ENCODE measurements at places on chromosomes 16 and 17. TPM values are rescaled to one million over a fixed set of nuclear protein-coding genes. Genes with fewer than 3 reads are reported as not detected.

Gene MYCBPAP
- total RNA-seq, result 0.59 TPM

Gene TUBG1
- 43.9 TPM for total RNA-seq

Gene MYL4
- 0.23 TPM for total RNA-seq

Gene TBC1D28
- total RNA-seq, result not detected

Gene KRTAP2-3
- 0.65 TPM for total RNA-seq

Gene TBC1D3E
- total RNA-seq, result not detected

Gene BRCA1
- 4.2 TPM for total RNA-seq

Gene DNAAF8
- total RNA-seq, result 1.2 TPM

Gene UBN1
- 28.7 TPM for total RNA-seq

Gene KRTAP4-5
- total RNA-seq, result not detected

Gene FN3K
- total RNA-seq, result 10.4 TPM

Gene FAM222B
- total RNA-seq, result 4.2 TPM

Gene ACD
- total RNA-seq, result 15.8 TPM

Gene ZNRF1
- 20.9 TPM for total RNA-seq

Gene BFAR
- total RNA-seq, result 80.2 TPM

Gene ZNF174
- 3.9 TPM for total RNA-seq

Gene ZNF785
- 11.6 TPM for total RNA-seq

Gene OXLD1
- total RNA-seq, result 18.4 TPM

Gene PLA2G10
- total RNA-seq, result not detected

Gene ADAT1
- 80.5 TPM for total RNA-seq

Gene CHST5
- 0.23 TPM for total RNA-seq

Gene SECTM1
- not detected for total RNA-seq

Gene ABCA9
- total RNA-seq, result 1.8 TPM

Gene NPIPA2
- not detected for total RNA-seq

Gene CDH1
- total RNA-seq, result 0.28 TPM

Gene TAC4
- total RNA-seq, result not detected

Gene NXPH3
- not detected for total RNA-seq

Gene HBA2
- total RNA-seq, result not detected

Gene VASN
- total RNA-seq, result 97.5 TPM

Gene ATP2C2
- not detected for total RNA-seq

Gene CPHXL2
- not detected for total RNA-seq

Gene GPR139
- not detected for total RNA-seq

Gene MYH3
- 1.2 TPM for total RNA-seq

Gene HOXB9
- 0.30 TPM for total RNA-seq

Gene P2RX5
- total RNA-seq, result 2.7 TPM

Gene WNT9B
- not detected for total RNA-seq

Gene RDM1
- 0.30 TPM for total RNA-seq
